ENCODE measurements at places on chromosomes 7 and 10. TPM values are rescaled to one million over a fixed set of nuclear protein-coding genes. Genes with fewer than 3 reads are reported as not detected.

The DIP2C gene
- total RNA-seq = 0.08 TPM

The MRC1 gene
- total RNA-seq = not detected

The COL26A1 gene
- total RNA-seq = not detected

The LRRC4 gene
- 0.13 TPM for total RNA-seq

The MGMT gene
- total RNA-seq = 22.0 TPM

The LSM5 gene
- total RNA-seq = 124 TPM

The BRAT1 gene
- 39.1 TPM for total RNA-seq

The SSC4D gene
- total RNA-seq = 0.40 TPM

The TFR2 gene
- 17.7 TPM for total RNA-seq

The ABCB1 gene
- total RNA-seq = 16.0 TPM

The POU6F2 gene
- total RNA-seq = not detected

The EBF3 gene
- total RNA-seq = not detected

The SLC16A12 gene
- total RNA-seq = not detected

The UFSP1 gene
- 3.0 TPM for total RNA-seq

The LCOR gene
- total RNA-seq = 29.2 TPM

The HMX2 gene
- total RNA-seq = not detected

The MYH16 gene
- total RNA-seq = not detected

The SLC26A5 gene
- total RNA-seq = not detected

The CDHR3 gene
- total RNA-seq = 0.23 TPM

The ERVW-1 gene
- total RNA-seq = not detected

The LIPJ gene
- total RNA-seq = not detected

The WEE2 gene
- not detected for total RNA-seq

The LIPM gene
- total RNA-seq = not detected

The NKX2-3 gene
- not detected for total RNA-seq

The SPOCK2 gene
- 48.8 TPM for total RNA-seq

The ANXA8 gene
- not detected for total RNA-seq

The NUB1 gene
- total RNA-seq = 40.4 TPM

The GNGT1 gene
- total RNA-seq = not detected

The HELLS gene
- 151 TPM for total RNA-seq

The GRID2IP gene
- 0.40 TPM for total RNA-seq

The INHBA gene
- total RNA-seq = not detected

The HOXA10 gene
- total RNA-seq = not detected

The GRM3 gene
- not detected for total RNA-seq

The TRPV6 gene
- not detected for total RNA-seq

The CYP3A7 gene
- not detected for total RNA-seq

The CASD1 gene
- 20.7 TPM for total RNA-seq

The STAM gene
- 24.2 TPM for total RNA-seq

The ASZ1 gene
- total RNA-seq = not detected

The WDR86 gene
- total RNA-seq = not detected

The CPA2 gene
- not detected for total RNA-seq

The LRRN3 gene
- 108 TPM for total RNA-seq

The RPEL1 gene
- 0.08 TPM for total RNA-seq

The THNSL1 gene
- 9.8 TPM for total RNA-seq

The CCDC186 gene
- total RNA-seq = 9.9 TPM

The CALML3 gene
- total RNA-seq = not detected

The EBLN1 gene
- not detected for total RNA-seq

All from activated CD8-positive, alpha-beta memory T cell treated with anti-CD3 and anti-CD28 coated beads for 36 hours (primary cell).